Stimulated activated CD8-positive, alpha-beta memory T cell treated with anti-CD3 and anti-CD28 coated beads, Interleukin-15, amount 100 ng/mL, for 24 hours (primary cell): ENCODE measurements at places on chromosomes 12 and 14.

DNA sequence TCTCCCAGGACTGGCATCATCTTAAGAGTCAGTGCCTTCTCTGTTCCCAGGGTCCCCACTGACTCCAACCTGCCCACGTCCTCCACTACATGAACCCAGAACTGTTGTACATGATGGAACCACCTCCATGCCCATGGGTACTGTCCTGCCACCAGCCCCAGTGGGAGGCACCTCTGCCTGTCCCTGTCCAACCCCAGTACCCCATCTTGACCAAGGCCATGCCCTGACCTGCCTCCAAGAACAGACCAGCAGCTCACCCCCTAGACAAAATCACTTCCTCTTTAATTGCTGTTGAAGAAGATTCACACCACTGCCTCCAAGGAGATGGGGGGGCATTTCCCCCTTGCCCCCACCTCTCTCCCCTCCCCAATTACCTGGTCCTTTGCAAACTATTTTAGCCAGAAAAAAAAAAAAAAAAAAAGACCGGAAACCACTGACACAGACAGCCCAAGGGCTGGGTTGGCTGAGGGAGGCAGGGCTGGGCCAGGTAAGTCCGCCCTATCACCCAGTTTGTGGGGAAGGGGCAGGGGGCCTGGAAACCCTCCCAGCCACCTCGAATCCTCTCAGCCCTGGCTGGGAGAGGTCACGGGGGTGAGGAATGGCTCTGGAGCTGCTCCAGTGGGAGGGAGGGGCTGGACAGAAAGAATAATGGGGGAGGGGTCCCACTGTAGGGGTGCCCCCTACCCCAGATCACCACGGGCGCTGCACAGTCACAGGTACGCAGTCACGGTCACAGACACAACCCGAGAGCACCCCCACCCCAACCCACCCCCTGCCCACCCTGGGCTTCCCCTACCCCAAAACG lies 13.4 kb downstream of the AGAP2 start:
- no peak for DNase-seq

GRCh38 chr12:17148706-17149105 lies 542.7 kb upstream of the LMO3 start:
- DNase-seq, result no peak

GRCh38 chr12:114904254-114905003 lies 220.5 kb upstream of the TBX3 start:
- DNase-seq, result no peak

- no peak for DNase-seq
Observed at GRCh38 chr12:115840159-115840558, 437.3 kb downstream of the MED13L start.

- DNase-seq, result no peak
Observed at GRCh38 chr12:94954029-94954685, 49.3 kb downstream of the NDUFA12 start.

DNA sequence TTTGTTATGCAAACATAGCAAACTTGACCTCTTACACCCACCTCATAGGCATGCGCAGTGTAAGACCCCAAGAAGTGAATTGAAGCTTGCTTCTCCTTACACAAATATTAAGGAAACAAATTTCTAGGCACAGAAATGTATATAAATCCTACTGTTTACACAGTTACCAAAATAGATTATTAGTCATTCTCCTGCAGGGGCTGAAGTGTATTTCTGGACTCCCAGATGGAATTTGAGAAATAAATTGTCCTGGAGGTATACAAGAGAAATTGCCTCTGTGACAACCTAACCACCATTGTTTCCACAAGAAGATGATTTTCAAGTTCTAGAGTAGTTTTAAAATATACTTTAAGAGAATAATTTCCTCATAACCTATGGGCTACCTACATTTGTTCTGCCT lies 656.0 kb upstream of the MDGA2 start:
- no peak for DNase-seq

DNA sequence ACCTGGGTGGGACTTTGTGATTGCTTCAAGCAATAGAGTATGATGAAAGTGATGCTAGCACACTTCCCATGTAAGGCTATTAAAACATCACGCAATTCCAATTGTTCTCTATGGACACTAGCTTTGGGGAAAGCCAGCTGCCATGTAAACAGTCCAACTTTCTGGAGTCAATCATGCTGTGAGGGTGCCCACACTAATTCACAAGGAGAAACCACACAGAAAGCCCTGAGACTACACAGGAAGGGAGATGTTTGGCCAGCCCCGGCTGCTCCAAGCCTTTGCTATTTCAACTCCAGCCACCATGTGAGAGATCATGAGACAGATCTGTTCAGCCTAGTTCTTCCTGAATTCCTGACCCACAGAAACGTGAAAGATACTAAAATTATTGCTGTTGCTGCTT lies 96.3 kb downstream of the ST8SIA1 start:
- DNase-seq, result no peak

DNA sequence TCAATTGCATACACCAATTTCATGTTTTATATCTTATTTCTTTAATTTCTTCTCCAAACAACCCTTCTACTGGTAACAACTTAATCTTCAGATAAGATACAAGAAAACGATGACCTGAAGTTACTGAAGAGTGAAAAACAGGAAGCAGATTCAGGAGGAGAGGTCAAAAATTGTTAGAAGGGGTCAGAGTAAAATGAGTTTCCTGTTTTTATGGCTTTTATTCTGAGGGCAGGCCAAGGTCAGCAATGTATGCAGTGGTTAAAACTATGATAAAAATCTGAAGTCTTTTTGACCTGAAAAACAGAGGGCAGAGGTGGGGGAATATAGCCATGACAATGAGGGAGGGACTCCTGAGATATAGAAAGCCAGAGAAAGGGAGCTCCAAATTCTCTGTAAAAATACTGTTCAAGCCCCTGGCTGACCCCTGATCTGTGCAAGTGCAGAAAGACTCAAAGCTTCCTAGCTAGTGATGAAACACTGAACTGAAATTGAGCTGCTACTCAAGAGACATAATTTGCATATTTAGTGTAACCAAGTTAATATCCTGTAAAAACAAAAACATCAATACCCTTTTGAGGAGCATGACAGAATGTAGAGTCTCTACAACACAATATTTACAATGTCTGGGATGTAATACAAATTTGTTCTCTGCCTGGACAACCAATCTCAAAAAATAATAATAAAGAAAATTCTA lies 514.3 kb upstream of the SEL1L start:
- no peak for DNase-seq

DNA sequence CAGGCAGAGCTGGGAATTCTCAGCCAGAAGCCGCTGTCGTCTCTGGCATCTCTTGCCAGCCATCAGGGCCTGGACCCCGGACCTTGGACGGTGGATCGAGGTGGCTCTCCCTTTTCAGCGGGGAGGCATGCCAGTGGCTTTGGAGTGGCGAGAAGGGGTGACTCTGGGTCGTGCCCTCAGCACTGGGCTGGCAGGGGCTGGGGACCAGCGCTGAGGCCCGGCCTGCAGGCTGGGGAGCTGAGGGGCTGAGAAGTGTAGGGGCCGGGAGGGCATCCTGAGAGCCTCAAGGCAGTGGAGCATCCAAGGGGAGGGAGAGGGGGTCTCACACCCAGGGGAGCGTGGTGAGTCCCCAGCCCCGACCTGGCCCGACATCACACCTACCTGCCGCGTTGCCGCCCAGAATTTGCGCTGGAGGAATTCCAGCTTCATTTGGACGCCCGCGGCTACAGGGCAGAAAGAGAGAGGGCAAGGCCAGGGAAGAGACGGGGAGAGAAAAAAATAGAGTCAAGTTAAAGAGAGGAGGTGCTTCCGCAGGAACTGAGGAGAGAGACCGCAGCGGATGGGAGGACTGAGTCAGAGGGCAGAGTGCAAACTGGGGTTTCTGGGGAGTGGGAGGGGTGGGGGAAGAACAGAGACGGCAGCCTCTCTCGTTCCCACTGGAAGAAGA lies 9.0 kb upstream of the LRTM2 start:
- DNase-seq, result no peak
